NCI-H1930 (cell line): ENCODE measurements at places on chromosomes 5 and 9.

- DNase-seq, result peak; percentile 63
Observed at GRCh38 chr5:32589942-32590869, 4.8 kb downstream of the SUB1 start.

GRCh38 chr5:88144219-88145001 is 124.2 kb downstream of the TMEM161B start:
- DNase-seq, result no peak

DNA sequence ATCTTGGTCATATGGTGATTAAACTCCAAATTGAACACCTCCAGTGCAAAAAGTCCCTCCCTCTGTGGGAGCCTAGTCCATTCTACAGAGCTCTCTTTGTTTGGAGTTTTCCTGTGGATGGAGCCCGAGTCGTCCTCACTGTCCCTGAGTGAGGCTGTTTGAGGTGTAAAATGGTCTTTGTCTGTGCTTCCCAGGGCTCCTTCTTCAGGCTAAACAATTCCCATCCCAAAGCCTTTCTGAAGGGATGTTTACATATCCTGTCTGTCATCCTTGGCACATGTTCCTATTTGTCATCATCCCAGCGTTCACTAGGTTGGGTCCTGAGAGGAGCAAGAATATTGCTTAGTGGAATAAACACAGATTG is 68.9 kb downstream of the COL27A1 start:
- DNase-seq, result no peak

DNA sequence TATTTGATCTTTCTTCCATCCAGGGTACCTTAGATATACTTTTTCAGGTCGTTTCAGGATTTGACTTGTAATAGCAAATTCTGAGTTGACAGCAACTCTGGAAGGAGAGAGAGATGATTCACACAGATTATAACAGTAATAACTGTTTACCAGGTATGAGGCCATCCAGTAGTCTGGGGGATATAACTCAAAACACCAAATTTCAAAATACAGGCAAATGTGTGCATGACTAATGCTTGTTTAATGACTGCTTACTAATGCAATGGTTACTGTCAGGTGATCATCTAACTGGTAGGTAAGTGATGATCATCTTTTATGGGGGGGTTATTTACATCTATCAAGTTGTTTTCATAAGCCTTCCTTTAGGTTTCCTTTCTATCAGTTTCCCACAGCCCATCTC is 412.3 kb downstream of the MAT2B start:
- no peak for DNase-seq

DNA sequence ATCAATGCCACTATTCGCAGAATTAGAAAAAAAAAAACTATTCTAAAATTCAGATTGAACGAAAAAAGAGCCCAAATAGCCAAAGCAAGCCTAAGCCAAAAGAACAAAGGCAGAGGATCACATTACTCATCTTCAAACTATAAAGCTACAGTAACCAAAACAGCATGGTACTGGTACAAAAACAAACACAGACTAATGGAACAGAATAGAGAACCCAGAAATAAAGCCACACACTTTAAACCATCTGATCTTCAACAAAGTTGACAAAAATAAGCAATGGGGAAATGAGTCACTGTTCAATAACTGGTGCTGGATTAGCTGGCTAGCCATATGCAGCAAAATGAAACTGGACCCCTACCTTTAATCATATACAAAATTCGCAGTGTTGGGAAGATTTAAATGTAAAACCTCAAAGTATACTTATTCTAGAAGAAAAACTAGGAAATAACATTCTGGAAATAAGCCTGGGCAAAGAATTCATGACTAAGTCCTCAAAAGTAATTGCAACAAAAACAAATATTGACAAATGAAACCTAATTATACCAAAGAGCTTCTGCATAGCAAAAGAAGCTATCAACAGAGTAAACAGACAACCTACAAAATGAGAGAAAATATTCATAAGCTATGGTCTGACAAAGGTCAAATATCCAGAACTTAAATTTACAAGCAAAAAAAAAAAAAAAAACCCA is 153.7 kb downstream of the NDUFS4 start:
- DNase-seq, result no peak
